Activated CD4-positive, alpha-beta memory T cell treated with anti-CD3 and anti-CD28 coated beads for 36 hours (primary cell): ENCODE measurements at places on chromosomes 1 and 21. TPM values are rescaled to one million over a fixed set of nuclear protein-coding genes. Genes with fewer than 3 reads are reported as not detected.
A peak's percentile ranks its signal among the peaks of the same experiment; 100 is the strongest.

Gene OR6N1
- total RNA-seq: not detected

Gene G0S2
- total RNA-seq: 92.7 TPM

Gene SLC35F3
- 0.70 TPM for total RNA-seq

GRCh38 chr21:37787456-37787855, 128.8 kb downstream of the KCNJ6 start:
- DNase-seq: no peak

GRCh38 chr1:115277276-115277675, 60.8 kb downstream of the NGF start:
- DNase-seq: no peak

DNA sequence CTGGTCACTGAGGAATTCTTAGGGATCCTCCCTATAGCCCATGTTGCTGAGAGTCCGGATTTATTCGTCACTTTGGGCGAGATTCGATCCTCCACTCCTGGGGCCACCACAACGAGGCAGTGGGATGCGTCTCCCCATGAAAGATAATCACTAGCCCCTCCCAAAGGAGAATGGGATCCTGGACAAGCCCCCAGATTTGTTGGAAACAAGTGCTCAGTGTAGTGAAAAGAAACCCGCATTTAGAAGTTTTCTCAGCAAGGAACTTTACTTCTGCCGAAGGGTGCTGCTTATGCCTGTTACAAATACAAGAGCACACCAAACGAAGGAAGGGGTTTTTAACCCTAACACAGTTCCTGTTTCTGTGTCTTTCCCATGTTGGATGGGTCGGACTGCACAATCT, 83.3 kb downstream of the ZFYVE9 start:
- DNase-seq: no peak

- no peak for DNase-seq
Observed at GRCh38 chr1:244451539-244451950, at the start of gene ADSS2. Gene ADSS2 (minus strand): TSS chr1:244451909. CDS start chr1:244451817, 92 bp downstream.

DNA sequence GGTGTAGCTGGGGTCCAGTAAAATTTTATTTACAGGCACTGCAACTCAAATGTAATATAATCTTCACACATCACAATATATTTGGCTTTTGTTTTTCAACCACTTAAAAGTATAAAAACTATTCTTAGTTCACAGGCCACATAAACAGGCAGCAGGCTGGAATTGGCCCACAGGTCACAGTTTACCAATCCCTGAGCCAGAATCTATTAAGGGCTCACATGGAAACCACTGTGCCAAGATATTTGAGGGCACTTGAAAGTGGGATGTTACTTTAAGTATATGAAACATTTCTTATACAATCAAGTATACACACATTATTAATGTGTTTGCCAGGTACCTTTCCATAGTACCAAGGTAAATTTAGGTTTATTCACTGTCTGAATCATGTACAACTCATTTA, 71.9 kb upstream of the PRDX6 start:
- no peak for DNase-seq

GRCh38 chr1:226428791-226429461, 21.0 kb upstream of the PARP1 start:
- DNase-seq: no peak

GRCh38 chr1:43331688-43332087, 5.9 kb upstream of the MPL start:
- DNase-seq: no peak

DNA sequence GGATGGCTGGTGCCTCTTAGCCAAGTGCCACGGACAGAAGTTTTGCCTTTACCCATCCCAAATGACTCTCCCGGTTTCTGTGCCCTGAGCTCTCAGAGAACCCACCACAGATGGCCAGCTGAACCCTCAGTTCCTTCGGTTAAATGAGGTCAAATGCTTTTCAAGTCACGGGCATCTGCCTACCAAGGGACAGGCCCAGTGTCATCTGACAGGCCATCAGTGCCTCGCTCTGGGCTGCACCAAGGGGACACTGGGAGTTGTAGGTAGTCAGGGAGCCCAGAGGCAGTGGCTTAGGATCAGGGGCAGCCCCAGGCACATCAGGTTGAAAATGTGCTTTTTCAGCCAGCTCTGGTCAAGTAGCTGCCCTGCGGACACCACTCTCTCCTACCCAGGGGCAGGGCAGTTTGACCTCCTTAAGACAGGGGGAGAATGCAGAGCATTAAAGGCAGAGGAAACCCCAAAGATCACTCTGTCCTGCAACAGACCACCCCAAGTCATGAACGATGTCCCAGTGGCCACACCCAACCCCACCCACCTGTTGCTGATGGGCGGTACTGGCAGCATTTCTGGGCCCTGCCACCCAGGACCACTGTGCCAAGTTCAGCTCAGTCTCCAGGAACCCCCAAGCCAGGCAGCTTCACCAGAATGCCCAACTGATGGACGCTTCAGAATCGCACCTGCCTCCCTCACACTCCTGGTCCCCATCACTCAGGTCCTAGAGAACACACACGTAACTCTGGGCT, 60.7 kb downstream of the CASZ1 start:
- DNase-seq: no peak

- DNase-seq: no peak
Observed at GRCh38 chr1:18064534-18064933, 43.1 kb upstream of the IGSF21 start.

Gene DCDC2B
- not detected for total RNA-seq

- DNase-seq: no peak
Observed at GRCh38 chr1:6577831-6578525, 1.8 kb upstream of the ZBTB48 start.

Gene SCAMP3
- 89.6 TPM for total RNA-seq

DNA sequence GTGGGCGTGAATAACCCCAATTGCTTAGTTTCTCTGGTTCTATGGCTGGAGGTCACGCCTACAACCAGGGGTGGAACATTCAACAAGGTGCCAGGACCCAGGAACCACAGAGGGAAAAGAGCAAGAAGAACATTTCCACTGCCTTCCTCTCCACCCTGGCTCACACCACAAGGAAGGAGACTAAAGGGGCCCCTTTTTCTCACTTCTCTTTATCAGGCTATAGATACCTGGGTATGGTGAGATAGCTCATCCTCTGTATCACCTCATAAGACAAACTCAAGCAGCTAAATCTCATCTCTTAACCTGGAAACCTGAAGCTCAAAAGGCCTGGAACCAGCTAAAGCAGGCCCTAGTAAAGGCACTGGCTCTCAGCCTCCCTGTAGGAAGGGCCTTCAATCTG, 438.8 kb upstream of the OLFM3 start:
- DNase-seq: no peak

Gene GJB4
- not detected for total RNA-seq

- no peak for DNase-seq
Observed at GRCh38 chr1:246919902-246920301, 11.8 kb downstream of the AHCTF1 start.

DNA sequence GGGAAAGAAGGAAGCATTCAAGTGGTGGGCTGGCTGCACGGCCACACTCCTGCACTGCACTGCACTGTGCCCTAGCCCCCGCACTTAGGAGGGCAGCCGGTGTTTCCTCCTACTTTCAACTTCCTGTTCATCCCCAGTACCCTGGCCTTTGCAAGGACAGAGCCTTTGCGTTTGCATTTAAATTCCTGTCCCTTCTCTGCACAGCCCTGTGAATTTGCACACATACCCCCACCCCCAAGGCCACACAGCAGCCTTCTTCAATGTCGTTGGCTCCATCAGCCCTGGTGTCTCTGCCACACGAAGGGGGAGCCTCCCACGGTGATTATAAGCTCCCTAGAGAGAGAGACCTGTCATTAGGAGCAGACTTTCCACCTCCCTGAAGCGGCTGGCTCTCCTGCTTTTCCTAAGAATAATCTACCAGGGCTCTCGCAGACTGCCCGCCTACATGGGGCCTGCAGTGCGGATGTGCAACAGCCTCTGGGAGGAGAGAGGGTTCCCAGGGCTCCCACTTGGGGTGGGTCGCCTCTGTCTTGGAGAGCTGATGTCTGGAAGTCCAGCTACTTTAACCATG, 13.2 kb upstream of the SLC45A3 start:
- DNase-seq: no peak

Gene CHODL
- total RNA-seq: not detected

- no peak for DNase-seq
Observed at GRCh38 chr1:111821121-111821745, 65.5 kb downstream of the DDX20 start.

Gene TMEM269
- 0.15 TPM for total RNA-seq

Gene BLACAT1
- total RNA-seq: 0.90 TPM

Gene THEM5
- not detected for total RNA-seq

DNA sequence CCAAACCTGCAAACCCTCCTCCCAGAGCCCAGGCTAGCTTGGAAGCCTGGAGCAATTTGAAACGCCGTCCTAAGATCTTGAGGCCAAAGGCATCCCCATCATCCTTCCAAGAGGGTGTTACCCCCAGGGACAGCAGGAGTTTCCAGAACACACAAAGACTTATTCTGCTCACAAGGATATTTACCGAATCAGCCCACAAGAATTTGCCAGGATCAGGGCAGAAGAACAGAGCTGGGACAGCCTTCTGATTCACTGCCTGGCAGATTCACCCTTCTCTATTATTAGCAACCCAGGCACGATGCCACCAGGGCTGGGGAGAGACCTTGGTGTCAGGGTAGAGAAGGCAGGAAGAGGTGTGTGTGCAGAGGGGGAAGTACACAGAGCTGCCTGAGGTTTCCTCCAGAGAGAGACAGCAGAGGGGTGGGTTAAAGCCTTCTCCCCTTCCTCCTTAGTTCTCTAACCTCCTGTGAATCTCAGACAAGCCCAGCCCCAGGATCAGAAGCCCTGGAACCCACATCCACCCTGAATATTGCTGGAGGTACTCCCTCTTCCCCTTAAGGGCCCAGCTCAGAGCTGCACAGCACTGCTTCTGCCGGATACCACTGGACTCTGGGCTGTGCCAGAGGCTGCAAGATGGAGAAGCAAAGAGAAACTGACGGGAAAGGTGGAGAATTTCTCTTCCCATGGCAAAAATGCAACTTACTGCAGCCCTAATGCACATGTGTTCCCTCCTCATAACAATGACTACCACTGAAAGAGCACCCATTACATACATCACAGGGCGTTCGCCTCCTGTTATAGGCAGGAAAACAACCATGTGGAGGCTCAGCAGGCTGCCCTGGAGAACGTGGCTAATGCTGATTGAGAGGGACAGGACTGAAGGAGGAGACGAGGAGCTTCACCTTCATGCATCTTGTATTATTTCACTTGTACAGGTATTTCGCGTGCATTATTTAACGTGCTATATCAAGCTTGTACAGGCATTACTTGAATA, 61.8 kb downstream of the ITPKB start:
- peak; percentile 86 for DNase-seq

DNA sequence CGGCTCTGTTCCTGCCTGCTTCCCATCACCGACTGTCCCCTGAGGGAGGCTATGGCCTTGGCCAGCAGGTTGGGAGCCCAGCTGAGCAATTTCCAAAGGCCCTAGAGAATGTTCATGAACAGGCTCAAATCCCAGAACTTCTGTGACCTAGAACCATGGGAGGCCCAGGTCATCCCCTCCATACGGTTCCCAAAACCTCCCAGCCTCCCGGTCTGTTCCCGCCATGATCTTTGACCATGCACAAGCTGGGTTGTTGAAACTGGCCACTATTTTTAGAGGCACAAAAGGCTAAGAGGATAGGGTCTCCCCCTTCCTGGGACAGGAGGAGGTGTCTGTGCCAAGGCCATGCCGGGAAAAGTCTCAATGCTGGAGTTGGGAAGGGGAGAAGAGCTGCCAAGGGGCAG, 27.5 kb downstream of the EPHA2 start:
- no peak for DNase-seq

- DNase-seq: no peak
Observed at GRCh38 chr1:42788021-42788420, 3.2 kb downstream of the TMEM269 start.

GRCh38 chr1:171563675-171564074, 58.4 kb upstream of the MYOCOS start:
- DNase-seq: no peak

- no peak for DNase-seq
Observed at GRCh38 chr1:61190618-61191432, 108.5 kb downstream of the NFIA start.

DNA sequence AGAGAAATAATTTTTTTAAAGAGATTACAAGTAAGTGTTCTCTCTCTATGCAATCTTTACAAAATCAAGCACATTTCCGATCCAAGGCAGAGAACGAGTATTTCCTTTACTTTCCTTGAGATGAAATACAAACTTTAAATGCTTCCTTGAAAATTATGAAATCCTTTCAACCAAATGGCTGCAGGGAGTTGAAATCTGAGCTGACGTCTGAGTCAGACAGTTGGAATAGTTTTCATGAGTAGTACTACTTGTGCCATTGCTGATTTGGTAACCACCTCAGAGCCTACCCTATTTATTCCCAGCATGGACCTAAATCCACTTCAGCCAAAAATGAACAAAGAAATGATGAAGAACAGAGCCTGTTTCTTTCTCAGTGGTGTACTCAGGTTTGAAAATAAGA, 183.6 kb downstream of the GIPC2 start:
- no peak for DNase-seq

Gene F5
- 51.1 TPM for total RNA-seq

DNA sequence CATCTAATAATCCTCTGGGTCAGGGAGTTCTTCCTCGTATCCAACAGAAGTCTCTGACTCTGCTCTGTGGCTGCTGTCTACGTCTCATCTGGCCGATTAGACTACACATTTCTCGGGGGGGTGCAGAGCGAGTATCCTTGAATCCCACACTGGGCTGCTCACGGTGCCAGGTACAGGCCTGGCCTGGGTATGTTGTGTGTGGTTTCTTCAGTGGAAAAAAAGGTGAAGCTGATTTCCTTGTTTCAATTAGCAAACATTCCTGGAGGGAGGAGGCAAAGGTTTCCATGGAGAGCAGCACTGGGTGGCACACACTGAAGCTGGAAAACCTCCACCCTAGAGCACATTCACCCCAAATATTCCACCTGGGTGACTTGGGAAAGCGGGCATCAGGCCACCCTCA, 2.0 kb upstream of the RAB7B start:
- no peak for DNase-seq

- DNase-seq: no peak
Observed at GRCh38 chr1:155018617-155019348, 14.8 kb downstream of the DCST2 start.

Gene LGR6
- 0.05 TPM for total RNA-seq

DNA sequence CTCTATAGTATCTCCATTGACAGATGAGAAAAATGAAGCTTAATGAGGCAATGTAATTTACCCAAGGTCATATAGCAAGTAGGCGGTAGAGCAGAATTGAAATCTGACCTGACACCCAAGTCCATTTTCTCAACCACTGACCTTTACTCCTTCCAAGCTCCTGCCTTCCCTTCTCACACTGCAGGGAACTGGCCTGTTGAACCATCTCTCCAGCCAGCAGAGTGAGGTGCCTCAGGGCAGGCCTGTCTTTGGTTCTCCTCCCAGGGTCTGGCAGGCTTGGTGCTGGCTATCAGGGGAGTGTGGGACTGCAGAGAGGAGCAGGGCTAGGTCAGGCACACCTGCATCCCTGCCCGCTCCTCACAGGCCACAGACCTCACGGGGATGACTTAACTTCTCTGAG, 126.8 kb downstream of the BEND5 start:
- no peak for DNase-seq

DNA sequence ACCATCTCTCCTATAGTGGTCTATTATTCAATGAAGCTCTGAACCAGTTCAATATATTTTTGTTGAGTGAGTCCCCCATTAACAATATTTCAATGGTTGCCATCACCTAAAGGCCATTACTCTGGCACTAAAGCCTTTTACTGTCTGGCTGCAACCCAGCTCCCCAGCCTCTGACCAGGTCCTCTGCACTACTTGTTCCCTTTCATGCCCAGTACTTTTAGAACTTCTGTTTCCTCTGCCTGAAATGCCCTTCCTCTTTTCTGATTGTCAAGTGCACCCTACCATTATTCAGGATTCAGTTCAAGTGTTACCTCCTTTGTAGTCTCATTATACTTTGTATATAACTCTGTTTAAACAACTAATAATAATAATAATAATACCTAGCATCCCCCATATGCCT, 30.4 kb upstream of the ZFYVE9 start:
- no peak for DNase-seq

Gene C1orf94
- not detected for total RNA-seq

Gene STIL
- total RNA-seq: 33.6 TPM
